ENCODE measurements at places on chromosomes 2 and 18. TPM values are rescaled to one million over a fixed set of nuclear protein-coding genes. Genes with fewer than 3 reads are reported as not detected.

RAB6D gene
- total RNA-seq: not detected

WNT10A gene
- total RNA-seq: 0.08 TPM

TDRD15 gene
- total RNA-seq: 0.75 TPM

MERTK gene
- 34.1 TPM for total RNA-seq

SNTG2 gene
- not detected for total RNA-seq

IL36RN gene
- not detected for total RNA-seq

NAGK gene
- 31.5 TPM for total RNA-seq

PTGR3 gene
- total RNA-seq: 6.8 TPM

MAP3K19 gene
- total RNA-seq: not detected

ASB3 gene
- 13.6 TPM for total RNA-seq

CD28 gene
- 0.93 TPM for total RNA-seq

CYTIP gene
- 2.4 TPM for total RNA-seq

AKAIN1 gene
- not detected for total RNA-seq

EMILIN1 gene
- total RNA-seq: 26.1 TPM

SALL3 gene
- not detected for total RNA-seq

CRYGD gene
- total RNA-seq: not detected

TGFA gene
- 2.9 TPM for total RNA-seq

IKZF2 gene
- 3.9 TPM for total RNA-seq

SOWAHC gene
- 16.9 TPM for total RNA-seq

RASGRP3 gene
- total RNA-seq: 8.7 TPM

SAG gene
- not detected for total RNA-seq

OR6B2 gene
- total RNA-seq: not detected

EIF2AK3 gene
- total RNA-seq: 9.2 TPM

ARMC9 gene
- total RNA-seq: 2.3 TPM

REG1A gene
- not detected for total RNA-seq

NR4A2 gene
- total RNA-seq: 0.08 TPM

CD8A gene
- 0.47 TPM for total RNA-seq

GPBAR1 gene
- 0.42 TPM for total RNA-seq

TUBA3E gene
- total RNA-seq: not detected

DNAJC5G gene
- not detected for total RNA-seq

COL6A3 gene
- total RNA-seq: 28.7 TPM

UGT1A8 gene
- total RNA-seq: 0.17 TPM

VWA3B gene
- total RNA-seq: not detected

SP5 gene
- 0.05 TPM for total RNA-seq

HRH4 gene
- 0.17 TPM for total RNA-seq

GALR1 gene
- not detected for total RNA-seq

SCN3A gene
- 1.0 TPM for total RNA-seq

RUFY4 gene
- total RNA-seq: 0.08 TPM

NOSTRIN gene
- 4.1 TPM for total RNA-seq

ADAM17 gene
- 14.1 TPM for total RNA-seq

ERMN gene
- total RNA-seq: 0.08 TPM

OR6B3 gene
- total RNA-seq: not detected

COLEC12 gene
- 0.33 TPM for total RNA-seq

CDK15 gene
- 0.47 TPM for total RNA-seq

PXDN gene
- 21.5 TPM for total RNA-seq

KCNIP3 gene
- 0.65 TPM for total RNA-seq

POMC gene
- total RNA-seq: 0.84 TPM

GKN2 gene
- total RNA-seq: 9.1 TPM

LHCGR gene
- total RNA-seq: not detected

CLEC4F gene
- 0.19 TPM for total RNA-seq

GAL3ST2 gene
- total RNA-seq: 0.33 TPM

IGFBP5 gene
- total RNA-seq: 2.3 TPM

TEX44 gene
- total RNA-seq: not detected

Measured in liver (tissue), 10 donors.